Epithelial cell of prostate (primary cell): ENCODE measurements at places on chromosomes 11 and 22.

- DNase-seq, result no peak
Observed at GRCh38 chr11:11218629-11218986, 134.4 kb downstream of the CSNK2A3 start.

DNA sequence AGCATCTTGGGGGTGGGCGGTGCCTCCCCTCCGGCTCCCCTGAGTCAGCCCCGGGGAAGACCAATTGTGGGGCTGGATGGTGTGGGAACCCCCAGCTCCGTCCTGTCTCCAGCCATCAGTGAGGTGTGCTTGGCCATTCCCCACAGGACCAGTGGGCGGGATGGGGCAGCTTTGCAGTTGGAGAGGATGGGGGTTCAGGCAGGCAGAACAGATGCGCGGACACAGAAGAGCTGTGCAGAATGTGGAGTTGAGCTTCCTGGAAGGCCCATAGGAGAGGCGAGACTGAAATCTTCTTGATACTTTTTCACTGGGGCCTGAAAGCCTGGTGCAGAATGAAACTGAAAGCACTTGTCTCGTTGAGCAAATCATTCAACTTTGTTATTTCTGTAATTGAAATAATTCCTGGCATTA is 23.8 kb downstream of the PARVB start:
- DNase-seq, result no peak

GRCh38 chr22:46971099-46971763 is 208.8 kb downstream of the TBC1D22A start:
- DNase-seq, result no peak

DNA sequence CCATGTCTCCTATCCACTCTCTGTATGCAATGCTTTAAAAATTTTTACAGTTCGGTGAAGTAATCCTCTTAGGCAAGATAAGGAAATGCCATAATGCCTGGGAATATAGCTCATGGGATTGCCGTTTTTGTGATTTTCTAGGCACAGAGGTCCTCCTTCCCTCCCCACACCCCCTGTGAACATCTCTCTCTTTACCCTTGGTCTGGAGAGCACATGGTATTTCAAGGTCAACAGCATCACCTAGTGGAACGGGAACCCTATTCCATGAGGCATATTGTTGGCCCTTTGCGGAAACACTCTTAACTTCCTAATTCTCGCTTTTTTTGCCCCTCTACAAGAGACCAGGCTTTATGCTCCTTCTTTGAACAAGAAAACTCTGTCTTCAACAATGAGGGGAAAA is 8.8 kb downstream of the NXPE4 start:
- no peak for DNase-seq

GRCh38 chr22:33025675-33026074 is 32.5 kb downstream of the SYN3 start:
- DNase-seq, result no peak

DNA sequence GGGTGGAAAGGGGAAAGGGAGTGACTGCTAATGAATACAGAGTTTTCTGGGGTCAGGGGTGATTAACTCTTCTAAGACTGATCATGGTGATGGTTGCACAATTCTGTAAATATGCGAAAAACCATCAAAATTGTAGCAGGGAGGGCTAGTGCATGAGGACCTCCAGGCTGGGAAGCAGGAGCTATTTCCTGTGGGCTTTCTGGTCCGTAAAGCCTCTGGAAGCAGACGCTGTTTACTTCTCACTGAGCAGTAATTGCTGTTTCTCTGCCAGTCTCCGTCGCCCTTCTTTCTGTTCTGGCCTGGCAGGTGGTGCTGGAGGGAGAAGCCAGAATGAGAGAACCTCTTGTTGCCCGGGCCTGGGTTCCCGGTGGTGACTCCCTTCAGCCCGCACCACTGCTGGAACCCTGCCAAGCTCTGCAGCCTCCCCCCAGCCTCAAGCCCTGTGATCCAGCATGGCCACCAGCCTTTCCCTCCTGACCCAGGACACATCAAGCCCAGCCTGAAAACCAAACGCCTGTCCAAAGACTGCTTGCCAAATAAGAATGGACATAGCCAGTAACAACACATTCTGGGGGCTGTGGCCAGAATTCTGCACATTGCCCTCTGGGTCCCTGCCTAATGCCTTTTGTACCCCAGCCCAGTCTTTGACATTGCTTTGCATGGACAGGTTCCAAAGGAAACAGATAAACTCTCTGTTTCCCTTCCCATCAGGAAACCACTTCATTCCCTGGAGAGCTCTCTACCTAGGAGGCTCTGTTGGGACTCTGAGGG is 201.0 kb upstream of the NAV2 start:
- no peak for DNase-seq

DNA sequence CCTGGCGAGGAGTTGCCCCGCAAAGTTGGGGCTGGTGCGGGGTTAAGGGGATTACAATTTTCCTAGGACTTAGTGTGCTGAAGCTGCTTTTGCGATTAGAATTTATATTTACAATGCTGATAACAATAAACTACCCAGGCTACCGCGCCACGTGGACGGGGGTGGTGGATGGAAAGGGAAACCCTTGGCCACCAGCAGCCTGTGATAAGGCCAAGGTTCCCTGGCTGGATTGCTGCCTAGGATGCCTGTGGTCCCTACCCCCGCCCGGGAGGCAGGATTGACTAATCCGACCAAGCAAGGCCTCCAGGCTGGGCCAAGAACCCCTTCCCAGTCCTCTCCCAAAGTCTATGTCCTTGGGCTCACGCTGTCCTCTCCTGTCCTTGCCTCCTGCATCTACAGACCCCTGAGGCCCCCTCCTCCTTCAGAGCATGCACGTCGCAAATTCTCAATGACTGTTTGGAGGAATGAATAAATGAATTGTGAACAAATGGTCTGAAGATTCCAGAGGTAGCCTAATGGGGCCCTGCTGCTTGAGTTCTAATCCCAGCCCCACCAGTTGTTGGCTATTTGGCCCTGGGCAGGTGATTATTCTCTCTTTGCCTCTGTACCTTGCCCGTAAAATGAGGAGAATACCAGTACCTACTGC is 7.6 kb upstream of the CHKA start:
- no peak for DNase-seq
